ENCODE measurements at places on chromosomes 11 and 22.
A peak's percentile ranks its signal among the peaks of the same experiment; 100 is the strongest.

GRCh38 chr11:35173616-35174566 lies 34.9 kb downstream of the CD44 start:
- no peak for ATAC-seq

- ATAC-seq: peak; percentile 58
Observed at GRCh38 chr11:75625021-75625420, 43.8 kb downstream of the MAP6 start.

- ATAC-seq: peak; percentile 68
Observed at GRCh38 chr11:126332221-126332711, 23.2 kb upstream of the ST3GAL4 start.

GRCh38 chr11:3231851-3232744 lies at the start of gene MRGPRE:
Gene MRGPRE, minus strand, starts transcription at chr11:3232417. Its CDS starts 3,618 bp downstream, at chr11:3228799.
- peak; percentile 39 for ATAC-seq

DNA sequence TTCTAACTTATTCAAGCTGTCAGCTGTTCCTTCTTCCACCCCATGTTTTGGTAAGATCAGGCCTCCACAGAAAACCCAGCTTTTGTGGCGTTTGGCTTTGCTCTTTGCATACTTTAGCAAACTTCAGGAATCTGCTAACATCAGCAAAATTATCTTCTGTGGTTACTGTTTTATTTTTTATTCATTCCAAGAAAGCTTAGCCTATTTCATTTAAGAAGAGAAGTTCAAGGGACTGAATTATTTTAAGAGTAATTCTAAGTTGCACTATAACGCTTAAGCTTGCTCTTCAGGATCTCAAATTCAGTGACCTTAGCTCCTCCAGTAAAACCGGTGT lies 1.1 kb downstream of the JHY start:
- ATAC-seq: no peak

All from motor neuron (in vitro differentiated cells).